ENCODE measurements at places on chromosomes 11 and 22. TPM values are rescaled to one million over a fixed set of nuclear protein-coding genes. Genes with fewer than 3 reads are reported as not detected.

Gene INS
- not detected for total RNA-seq

DNA sequence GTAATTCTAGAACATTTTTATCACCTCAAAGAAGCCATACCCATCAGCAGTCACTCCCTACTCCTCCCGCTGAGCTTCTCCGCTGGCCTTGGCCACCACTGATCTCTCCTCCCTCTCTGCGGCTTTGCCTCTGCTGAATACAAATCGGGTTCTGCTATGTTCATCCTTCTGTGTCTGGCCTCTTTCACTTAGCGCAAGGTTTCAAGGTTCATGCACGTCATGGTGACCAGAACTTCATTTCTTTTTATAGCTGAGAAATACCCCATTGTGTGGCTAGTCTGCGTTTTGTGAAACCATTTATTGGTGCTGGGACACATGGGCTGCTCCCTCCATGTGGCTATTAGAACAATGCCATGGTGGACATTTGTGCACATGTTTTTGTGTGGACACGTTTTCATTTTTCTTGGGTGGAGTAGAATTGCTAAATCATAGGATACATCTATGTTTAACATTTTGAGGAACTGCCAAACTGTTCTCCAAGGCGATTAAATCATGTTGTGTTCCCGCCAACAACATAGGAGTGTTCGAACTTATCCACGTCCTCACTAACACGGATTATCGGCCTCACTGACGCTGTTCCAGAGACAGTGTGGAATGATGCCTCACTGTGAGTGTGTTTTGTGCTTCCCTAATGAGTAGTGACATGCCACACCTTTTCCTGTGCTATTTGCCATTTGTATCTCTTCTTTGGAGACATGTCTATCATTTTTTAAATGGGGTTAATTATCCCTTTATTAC is 24.2 kb upstream of the KRTAP5-6 start:
- no peak for DNase-seq

- DNase-seq, result no peak
These were observed 406.8 kb downstream of the ETS1 start for GRCh38 chr11:128180441-128181087.

GRCh38 chr11:87030458-87031054 is 7.2 kb upstream of the TMEM135 start:
- no peak for DNase-seq

- no peak for DNase-seq
These were observed 32.7 kb upstream of the PACSIN2 start for GRCh38 chr22:43047605-43048004.
